ENCODE measurements at places on chromosomes 12 and 14.

GRCh38 chr12:103166949-103167348, 209.5 kb downstream of the ASCL1 start:
- no peak for DNase-seq

- DNase-seq = no peak
Measured at GRCh38 chr12:76220980-76221379, 127.2 kb downstream of the BBS10 start.

DNA sequence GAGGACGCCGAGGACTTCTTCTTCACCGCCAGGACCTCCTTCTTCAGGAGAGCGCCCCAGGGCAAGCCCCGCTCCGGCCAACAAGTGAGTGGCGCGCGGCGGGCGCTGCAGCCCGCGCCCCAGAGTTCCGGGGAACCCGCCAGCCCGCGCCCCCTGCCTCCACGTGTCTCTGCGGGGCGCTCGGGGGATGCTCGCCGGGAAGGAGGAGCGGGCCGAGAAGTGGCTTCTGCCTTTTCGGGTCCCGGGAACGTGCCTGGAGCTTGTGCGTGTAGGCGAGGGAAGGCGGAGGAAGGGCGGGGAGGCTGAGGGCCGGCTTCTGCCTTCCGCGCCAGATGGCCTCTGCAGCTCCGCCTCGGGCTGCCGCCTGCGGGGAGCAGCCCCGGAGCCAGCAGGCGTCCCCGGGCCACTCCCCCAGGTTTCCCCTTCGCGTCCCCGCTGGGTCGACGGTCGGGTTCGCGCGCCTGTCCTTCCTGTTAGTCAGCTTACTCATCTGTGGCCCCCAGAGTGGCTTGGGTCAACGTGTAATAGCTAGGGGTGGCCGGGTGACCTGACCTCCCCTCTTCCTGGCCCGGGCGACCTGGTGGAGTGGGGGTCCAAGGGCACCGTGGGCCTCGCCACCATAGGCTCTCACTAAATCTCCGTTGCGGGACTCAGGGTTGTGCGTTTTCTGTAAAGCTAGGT, 505 bp downstream of the RASSF3 start:
- DNase-seq = peak; percentile 85

DNA sequence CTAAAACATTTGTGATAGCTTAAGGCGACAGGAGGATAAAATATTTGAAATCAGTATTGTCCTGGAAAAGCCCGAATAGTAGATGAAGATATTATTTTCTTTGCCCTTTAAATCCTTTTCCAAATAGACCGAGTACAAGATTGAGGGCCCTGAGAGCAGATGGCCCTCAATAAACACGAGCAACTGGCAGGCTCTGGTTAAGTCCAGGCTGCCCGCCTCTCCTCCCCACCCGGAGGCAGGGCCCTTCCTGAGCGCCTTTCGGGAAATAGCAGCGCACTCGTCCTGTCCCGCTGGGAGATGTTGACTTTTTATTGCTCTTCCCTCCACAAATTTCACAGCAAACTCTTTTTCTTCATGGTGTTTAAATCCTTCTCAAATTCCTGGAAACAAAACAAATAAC, 50.8 kb upstream of the MAX start:
- DNase-seq = no peak

DNA sequence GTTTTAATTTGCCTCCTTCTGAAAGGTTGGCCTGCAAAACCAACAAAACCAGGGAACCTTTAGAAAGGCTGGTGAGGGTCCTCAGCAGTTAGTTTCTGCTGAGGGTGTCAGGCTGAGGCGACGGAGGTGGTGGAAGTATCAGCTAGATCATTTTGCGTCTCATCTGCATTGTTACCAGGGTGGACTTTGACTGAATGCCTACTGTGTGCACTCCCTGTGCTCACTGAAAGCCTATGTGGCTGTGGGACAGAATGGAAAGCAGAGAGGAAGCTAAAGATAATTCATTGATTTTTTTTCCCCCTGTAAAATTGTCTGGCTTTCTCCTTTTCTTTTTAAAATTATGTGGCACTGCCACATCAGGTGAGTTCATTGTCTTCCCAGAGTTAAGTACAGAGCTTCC, 68.4 kb upstream of the SRSF5 start:
- no peak for DNase-seq

DNA sequence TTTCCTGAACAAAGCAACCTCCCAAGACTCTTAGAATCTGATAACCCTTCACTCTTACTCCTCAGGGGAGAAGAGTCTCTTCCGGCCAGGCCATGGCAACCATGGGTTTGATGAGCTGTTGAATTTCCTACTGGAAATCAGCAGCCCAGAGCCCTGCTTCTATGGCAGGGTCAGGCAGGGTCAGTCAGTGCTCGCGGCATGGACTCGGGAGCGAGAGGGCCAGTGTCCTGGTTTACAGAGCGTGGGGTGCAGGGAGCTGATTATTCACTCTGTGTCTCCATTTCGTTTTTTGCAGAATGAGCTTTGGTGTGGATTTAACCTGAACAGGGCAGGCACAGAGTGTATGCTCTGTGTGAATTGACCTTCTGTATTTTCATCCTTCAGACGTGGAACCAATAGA, 340.6 kb upstream of the SFSWAP start:
- DNase-seq = no peak

DNA sequence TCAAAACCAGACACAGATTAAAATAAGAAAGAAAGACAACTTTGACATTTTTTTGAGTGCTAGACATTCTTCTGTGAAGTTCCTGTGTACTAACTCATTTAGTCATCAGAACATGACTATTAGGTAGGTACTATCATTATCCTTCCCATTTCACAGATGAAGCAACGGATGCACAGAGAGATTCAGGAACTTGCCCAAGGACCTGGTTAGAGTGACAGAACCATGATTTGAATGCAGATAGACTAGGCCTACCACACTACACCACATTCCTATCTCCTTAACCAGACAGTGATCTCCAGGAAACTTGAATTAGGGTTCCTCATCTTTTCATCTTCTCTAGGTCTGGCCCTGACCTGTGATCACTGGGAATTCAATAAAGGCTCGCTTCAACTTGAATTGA, 54.4 kb upstream of the MED13L start:
- no peak for DNase-seq

DNA sequence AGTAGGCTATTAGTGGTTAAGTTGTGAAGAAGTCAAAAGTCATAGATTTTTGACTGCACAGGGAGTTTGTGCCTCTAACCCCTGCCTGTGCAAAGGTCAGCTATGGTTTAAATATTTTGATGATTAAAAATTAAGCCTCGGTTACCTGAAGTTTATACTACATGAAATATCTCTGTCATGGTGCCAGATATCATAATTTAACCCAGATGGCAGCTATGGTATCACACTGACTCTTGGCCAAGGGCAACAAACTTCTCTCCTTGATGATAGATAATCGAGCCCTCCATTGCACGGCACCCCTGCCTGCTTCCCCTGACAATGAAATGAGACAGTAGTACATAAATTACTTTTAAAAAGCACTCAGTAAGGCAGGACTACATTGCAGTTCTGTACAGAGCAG, 80.8 kb downstream of the SLC35F4 start:
- DNase-seq = no peak

DNA sequence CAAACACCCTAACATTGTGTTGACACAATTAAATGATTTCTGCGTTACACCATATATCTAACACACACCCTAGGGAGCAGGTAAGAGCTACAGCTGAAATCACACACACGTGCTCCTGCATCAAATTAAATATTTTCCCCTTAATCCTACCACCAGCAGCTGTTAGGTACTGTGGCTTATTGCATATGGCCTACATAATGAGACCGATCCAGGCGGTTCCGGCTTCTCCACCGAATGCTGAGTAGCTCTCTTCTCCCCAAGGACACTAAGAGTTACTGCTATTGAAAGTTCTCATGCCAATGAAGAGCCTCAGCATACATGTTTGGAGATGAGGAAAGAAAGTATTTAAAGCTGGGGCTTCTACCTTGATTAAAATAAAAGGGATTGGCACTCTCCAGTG, 472.2 kb upstream of the STXBP6 start:
- no peak for DNase-seq

GRCh38 chr14:103317976-103318580, 16.0 kb upstream of the EIF5 start:
- no peak for DNase-seq

- DNase-seq = peak; percentile 43
Measured at GRCh38 chr12:52280796-52281560, 6.5 kb downstream of the KRT86 start.

- DNase-seq = no peak
Measured at GRCh38 chr14:84877061-84877460, 652.9 kb upstream of the FLRT2 start.
